CD4-positive, alpha-beta memory T cell (primary cell): ENCODE measurements at places on chromosomes 13 and 19. TPM values are rescaled to one million over a fixed set of nuclear protein-coding genes. Genes with fewer than 3 reads are reported as not detected.

Gene ETV2
- total RNA-seq, result 1.3 TPM

Gene KASH5
- total RNA-seq, result 0.23 TPM

Gene ZNF677
- total RNA-seq, result 19.8 TPM

Gene APOC1
- total RNA-seq, result 7.0 TPM

Gene CYSLTR2
- 3.7 TPM for total RNA-seq

GRCh38 chr13:35695448-35695770 is 218.9 kb upstream of the MAB21L1 start:
- no peaks in the 10 kb centered on the region for H3K27me3 ChIP-seq
- no peaks in the 10 kb centered on the region for H3K4me1 ChIP-seq
- no peak overlapping the region for H3K4me3 ChIP-seq
- H3K36me3 ChIP-seq, result no peaks in the 10 kb centered on the region

GRCh38 chr19:33248954-33249613 is 23.4 kb upstream of the SLC7A10 start:
- H3K27ac ChIP-seq, result no peak overlapping the region
- DNase-seq, result no peak
- no peaks in the 10 kb centered on the region for H3K4me1 ChIP-seq
- H3K27me3 ChIP-seq, result no peaks in the 10 kb centered on the region

- H3K4me1 ChIP-seq, result peaks cover 21% of the 10 kb centered on the region
- H3K27ac ChIP-seq, result no peak overlapping the region
These were observed 3.1 kb downstream of the A1BG start for GRCh38 chr19:58350001-58350861.

DNA sequence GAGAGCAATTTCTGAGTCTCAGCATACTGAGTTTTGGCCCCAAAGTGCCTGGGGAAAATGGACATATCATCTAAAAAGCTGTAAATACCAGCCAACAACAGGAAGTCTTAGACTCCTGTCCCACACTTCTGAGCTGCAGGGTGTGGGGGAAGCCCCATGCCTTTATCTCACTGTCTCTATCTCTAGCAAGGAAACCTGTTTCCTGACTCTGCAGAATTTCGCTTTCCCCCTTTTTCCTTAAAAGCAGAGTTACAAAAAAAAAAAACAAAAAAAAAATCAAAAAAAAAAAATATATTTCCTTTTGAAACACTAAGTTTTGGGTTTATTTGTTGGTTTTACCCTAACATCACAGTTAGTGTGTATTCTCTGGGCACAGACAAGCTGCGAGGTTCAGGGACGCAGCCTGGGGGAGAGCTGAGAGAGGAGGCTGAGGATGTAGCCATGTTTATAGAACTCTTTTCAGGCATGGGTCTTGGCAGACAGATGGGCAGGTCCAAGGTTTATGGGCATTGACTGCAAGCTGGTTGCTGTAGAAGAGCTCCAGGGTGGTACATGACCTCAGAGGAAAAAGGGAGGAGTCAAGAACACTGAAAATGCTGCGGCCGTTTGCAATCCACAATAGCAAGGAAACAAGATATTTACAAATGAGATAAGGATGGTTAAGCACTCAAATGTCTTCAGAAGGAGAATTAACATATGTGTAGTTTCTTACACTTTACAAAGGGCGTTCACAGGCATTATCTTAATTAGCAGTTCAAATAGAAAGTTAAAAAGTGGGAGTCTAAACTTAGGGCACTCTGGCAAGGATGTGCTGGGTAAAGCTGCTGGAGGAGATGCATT is 4.9 kb downstream of the MBNL2 start:
- H3K4me3 ChIP-seq, result peak overlapping the region; percentile 17
- DNase-seq, result peak; percentile 50
- H3K36me3 ChIP-seq, result no peaks in the 10 kb centered on the region
- H3K4me1 ChIP-seq, result peaks cover 46% of the 10 kb centered on the region
